HepG2 (cell line): ENCODE measurements at places on chromosomes 1 and 21.

DNA sequence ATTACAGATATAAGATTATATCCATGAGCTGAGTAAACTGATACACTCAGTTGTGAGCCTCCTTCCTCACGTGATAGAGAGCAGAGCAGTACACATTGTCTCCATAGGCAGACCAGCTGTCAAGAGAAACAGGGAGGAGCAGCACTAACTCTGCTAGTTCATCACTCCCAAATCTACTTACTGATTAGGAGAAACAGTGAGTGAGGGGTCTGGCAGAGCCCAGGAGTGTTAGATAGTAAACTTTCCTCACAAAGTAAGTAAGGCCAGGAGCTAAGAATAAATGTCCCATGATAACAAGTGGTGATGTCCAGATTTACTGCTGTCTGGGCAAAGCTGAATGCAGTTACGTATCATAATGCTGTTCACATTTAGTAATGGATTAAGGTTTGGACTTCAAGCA, 168.6 kb upstream of the KCNK2 start:
- DNase-seq: no peak

GRCh38 chr1:18481190-18481920, 625 bp downstream of the KLHDC7A start:
- no peak for DNase-seq

DNA sequence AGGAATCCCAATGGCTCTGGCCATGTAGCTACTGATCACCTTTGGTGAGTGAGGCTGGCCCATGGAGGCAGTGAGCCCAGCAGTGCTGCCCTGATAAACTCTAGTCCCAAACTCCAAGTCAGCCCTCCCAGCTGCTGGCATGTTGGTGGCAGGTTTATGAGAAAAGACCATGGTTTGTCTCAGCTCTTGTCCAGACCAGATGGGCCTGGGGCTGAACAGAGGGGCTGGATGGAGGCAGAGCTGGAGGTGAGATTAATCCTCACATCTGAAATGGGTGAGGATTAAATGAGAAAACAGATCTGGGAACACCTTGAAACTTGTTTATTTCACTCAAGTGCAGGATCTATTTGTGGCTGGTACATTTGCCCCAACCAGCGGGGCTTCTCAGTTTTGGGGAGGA, 3.2 kb downstream of the TMEM269 start:
- DNase-seq: no peak

GRCh38 chr1:55171694-55172093, 43.5 kb downstream of the USP24 start:
- DNase-seq: no peak

DNA sequence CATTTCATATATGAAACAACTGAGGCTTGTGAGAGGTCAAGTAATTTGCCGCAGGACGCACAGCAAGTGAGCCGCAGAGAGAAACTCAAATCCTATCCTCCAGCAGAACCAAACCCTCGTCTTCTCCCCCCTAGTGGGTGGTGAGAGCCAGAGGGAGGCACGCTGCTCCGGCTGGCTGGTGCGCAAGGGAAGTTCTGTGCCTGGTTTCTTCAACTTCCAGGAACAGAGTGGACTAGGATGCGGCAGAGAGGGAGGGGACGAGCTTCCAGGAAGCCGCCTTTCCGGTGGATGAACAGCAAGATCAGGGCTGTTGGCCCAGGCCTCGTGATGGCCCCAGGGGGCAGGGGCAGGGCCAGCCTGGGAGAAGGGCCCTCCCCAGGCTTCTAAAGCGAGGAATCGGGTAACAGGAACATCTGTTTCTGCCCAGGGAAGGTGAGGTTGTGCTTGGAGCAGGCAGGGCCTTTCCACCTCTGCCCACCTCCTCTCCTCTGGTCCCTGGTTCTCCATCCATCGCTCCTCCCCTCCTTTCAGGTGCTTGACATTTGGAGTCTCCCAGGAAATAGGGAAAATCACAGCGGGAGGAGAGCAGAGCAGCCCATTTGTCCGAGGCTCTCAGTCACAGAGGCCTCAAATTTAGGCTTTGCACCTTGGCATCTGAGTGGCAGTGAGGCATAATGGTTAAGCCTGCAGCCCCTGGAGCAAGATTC, 16.8 kb upstream of the PDIK1L start:
- DNase-seq: no peak

DNA sequence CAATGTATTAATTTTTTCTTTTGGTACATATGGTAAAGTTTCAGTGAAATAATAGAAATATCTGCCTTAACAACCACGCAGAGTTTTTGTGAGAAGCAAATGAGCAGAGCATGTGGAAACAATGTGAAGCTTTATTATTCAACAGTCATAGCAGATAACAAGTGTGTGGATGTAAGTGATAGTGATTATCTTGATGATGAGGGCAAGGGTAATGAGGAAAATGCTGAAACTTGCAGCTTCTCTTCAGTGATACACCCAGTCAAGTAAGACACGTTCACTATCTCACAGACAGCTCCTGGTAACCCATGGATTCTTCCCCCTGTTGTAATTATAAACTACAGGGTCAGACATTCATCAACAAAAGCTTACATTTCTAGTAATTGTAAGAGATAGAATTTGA, 14.6 kb upstream of the OR2L5 start:
- DNase-seq: no peak

DNA sequence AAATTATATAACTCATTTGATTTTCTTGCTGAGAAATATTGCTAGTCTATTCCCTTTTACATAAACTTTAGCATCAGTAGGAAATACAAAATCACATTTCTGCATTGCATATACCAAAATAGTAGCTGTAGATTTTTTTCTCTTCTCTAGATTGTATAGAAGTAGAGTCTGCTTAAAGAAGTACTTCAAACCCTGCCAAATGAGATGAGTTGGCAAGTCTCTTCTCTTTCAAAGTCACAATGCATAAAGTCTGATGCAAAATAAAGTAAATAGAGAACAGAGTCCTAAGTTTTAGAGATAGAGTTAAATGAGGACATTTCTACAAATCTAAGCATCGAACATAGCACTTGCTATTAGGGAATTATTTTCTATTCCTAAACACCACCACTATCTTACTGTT, 6.4 kb downstream of the PLPPR4 start:
- DNase-seq: no peak

DNA sequence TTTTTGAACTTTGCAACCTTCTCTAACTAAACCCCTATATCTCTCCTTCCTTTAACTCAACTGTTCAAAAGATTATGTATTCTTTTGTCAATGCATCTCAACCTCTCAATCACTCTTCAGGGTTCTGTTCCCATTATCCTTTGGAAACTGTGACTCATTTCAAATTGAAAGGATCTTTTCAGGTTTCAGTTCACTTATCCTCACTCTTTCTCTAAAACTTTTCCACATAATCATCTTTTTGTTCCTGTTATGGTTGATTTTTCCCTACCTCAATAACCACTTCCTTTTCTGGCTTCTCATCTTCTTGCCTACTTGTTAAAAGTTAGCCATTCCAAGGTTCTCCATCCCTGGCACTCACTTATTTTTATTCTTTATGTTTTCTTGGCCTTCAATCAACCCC, 56.2 kb upstream of the NUF2 start:
- DNase-seq: no peak

DNA sequence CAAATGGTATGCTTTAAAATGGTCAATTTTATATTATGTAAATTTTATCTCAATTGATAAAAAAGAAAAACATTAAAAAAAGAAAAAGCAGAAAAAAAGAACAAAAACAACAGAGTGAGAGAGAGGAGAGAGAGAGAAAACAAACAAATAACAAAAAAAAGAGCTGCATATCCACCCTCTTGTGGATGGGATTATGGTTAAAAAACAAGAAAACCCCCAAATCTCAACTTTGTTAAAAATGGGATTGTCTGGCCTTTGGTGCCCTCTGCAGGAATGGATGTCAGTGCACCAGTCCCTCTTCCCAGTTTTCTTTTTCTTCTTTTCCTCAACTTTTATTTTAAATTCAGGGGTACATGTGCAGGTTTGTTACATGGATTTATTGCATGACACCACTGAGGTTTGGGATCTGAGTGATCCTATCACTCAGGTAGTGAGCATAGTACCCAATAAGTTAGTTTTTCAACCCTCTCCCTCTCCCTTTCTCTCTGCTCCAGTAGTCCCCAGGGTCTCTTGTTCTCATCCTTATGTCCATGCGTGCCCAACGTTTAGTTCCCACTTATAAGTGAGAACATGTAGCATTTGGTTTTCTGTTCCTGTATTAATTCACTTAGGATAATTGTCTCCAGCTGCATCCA, 28.1 kb downstream of the RNF187 start:
- peak; percentile 17 for DNase-seq

GRCh38 chr1:58768971-58769808, 14.7 kb downstream of the JUN start:
- DNase-seq: peak; percentile 56

DNA sequence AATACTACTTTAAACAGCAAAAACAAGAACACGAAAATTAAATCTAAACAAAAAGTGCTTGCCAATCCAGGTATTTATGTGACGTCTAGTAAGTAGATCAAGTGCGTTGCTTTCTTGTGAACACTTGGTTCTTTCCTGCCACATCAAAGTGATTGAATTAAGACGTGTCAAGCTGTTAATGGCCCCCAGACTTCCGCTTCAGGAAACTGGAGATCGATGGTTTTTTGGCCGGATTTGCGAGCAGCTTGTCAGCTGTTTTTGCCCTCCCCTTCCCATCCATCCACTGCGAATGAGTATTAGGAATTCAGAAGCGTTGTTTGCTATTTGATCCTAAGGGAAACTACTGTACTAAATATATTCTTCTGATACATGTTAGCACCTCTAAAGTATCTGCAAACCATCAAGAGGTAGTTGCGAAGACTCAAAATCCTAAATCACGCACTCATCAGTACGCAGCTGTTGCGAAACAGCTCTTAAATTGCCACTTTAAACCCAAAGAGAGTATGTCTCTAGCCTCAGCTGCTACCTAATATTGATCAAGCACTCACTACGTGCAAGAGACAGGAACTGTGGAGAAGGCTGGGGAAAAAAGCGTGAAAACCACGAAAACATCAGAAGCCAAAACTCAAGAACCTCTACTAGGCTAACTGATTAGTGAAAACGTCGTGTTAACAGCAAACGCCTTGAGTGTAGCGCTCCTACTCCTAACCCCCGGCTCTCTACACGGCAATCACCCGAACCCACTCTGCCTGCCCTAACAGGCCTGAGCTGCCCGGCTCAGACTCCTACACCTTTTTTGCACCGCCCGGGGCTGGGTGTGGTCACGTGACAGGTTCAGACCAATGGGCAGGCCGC, 473 bp upstream of the BRDT start:
- DNase-seq: no peak

DNA sequence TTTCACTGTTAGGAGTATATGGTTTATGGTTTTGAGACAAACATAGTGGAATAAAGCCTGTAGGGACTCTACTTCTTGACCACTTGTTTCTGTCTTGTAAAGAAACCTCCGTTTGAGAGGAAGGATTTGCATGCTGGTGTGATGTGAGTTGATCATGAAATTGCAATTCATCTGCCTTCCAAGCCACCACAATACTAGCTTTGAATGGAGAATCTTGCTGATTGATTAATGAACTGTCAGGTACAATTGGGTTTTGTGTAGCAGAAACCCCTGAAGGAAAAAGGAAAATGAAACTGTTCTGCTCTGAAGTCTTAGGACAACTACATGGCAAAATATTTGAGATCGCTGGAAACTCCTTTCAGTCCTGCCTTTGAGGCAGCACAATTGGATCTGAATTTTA, 90.7 kb downstream of the VPS13D start:
- DNase-seq: no peak

DNA sequence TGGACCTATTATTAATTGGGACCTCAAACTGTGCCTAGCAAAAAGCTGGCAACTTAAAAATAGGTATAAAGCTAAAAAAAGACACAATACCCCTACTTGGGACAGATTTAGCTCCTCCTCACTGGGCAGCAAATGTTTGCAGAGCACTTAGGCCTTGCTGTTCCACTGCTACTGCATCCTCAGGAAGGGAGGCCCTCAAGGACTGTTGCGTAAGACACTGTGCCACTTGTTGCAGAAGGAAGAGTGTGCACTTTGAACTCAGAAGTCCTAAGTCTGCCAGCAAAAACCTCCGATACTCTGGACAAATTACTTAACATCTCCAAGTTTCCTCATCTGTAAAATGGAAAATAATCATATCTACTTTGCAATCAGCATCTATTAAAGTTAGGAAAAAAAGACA, 322.9 kb downstream of the BARHL2 start:
- DNase-seq: no peak

DNA sequence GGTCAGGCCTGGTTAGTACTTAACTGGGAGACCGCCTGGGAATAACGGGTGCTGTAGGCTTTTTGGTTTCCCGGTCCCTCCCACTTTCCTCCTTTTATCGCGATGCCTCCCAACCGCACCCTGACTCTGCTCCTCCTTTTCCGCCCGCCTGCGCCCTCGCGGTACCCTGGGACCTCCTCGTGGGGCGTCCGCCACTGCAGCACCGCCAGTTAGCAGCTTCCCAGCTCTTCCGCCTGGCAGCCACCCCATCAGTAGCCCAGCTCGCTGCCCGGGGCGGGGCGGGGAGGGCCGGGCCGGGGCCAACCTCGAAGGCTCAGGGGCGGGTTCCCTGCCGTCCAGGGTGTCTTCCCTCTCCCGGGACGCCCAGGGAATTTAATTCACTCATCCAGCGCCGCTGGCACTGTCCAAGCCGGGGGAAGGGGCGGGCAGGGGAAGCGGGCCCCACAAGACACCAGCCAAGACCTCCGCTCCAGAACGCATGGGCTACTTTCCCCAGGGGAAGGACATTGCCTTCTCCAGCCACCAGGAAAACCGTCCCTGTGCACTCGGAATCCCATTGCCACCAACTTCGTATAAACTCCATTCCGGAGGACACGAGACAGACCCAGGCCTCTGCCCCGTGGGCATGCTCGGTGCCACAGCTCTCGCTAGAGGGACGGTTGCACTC, 2.0 kb upstream of the ZNF678 start:
- no peak for DNase-seq

DNA sequence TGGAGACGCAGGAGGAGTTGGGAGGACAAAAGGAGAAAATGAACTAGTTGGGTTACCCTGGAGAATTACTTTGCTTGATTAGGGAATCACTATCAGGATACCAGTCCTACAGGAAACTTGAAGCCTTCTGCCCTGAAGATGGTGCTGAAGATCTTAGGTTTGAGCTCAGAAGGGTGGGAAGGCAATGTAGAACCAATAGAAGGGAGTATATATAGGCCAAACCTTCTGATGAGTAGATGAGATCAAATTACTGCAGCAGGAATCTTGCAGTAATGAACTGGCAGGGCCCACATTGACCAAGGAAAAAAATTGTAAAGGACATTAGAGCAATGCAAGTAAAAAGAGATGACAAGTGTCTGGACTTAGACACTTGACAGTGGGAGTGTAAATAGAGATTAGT, 116.3 kb upstream of the CACYBP start:
- peak; percentile 13 for DNase-seq

GRCh38 chr1:85933961-85934360, 222.6 kb downstream of the COL24A1 start:
- no peak for DNase-seq

GRCh38 chr1:35568975-35569395, 4.1 kb upstream of the TFAP2E start:
- DNase-seq: peak; percentile 60

GRCh38 chr1:30325999-30326398, 397.4 kb downstream of the MATN1 start:
- DNase-seq: no peak

- peak; percentile 76 for DNase-seq
Measured at GRCh38 chr1:110390692-110391245, at the start of gene SLC16A4. TSS of gene SLC16A4 (minus strand) at chr1:110391026. CDS start at chr1:110389323, 1,703 bp downstream.
